ENCODE measurements at places on chromosomes 7 and 10. TPM values are rescaled to one million over a fixed set of nuclear protein-coding genes. Genes with fewer than 3 reads are reported as not detected.

OR2A5 gene
- polyA plus RNA-seq, result not detected

RSPH10B2 gene
- 0.78 TPM for polyA plus RNA-seq

TACC2 gene
- polyA plus RNA-seq, result 122 TPM

NKX6-2 gene
- 2.6 TPM for polyA plus RNA-seq

PNLIPRP1 gene
- not detected for polyA plus RNA-seq

TWNK gene
- 9.3 TPM for polyA plus RNA-seq

GDF2 gene
- not detected for polyA plus RNA-seq

CALML5 gene
- not detected for polyA plus RNA-seq

SYNPO2L gene
- polyA plus RNA-seq, result 260 TPM

FAM25A gene
- polyA plus RNA-seq, result not detected

FAM25C gene
- polyA plus RNA-seq, result not detected

ASB4 gene
- 32.5 TPM for polyA plus RNA-seq

STK17A gene
- 27.8 TPM for polyA plus RNA-seq

LIPF gene
- polyA plus RNA-seq, result not detected

MPP7 gene
- polyA plus RNA-seq, result 3.6 TPM

MACROH2A2 gene
- 21.2 TPM for polyA plus RNA-seq

EGFR gene
- 20.1 TPM for polyA plus RNA-seq

CALHM2 gene
- polyA plus RNA-seq, result 14.4 TPM

ANKRD61 gene
- 1.0 TPM for polyA plus RNA-seq

MMRN2 gene
- 18.5 TPM for polyA plus RNA-seq

TUBB8 gene
- polyA plus RNA-seq, result not detected

SMKR1 gene
- polyA plus RNA-seq, result 0.14 TPM

ZNHIT1 gene
- polyA plus RNA-seq, result 46.5 TPM

VWDE gene
- 1.6 TPM for polyA plus RNA-seq

C10orf95 gene
- not detected for polyA plus RNA-seq

SCIN gene
- polyA plus RNA-seq, result 0.34 TPM

MAGI2 gene
- polyA plus RNA-seq, result 3.7 TPM

OR9A2 gene
- polyA plus RNA-seq, result not detected

AKR1C4 gene
- polyA plus RNA-seq, result not detected

CAV1 gene
- 162 TPM for polyA plus RNA-seq

PPP1R3C gene
- 161 TPM for polyA plus RNA-seq

NPSR1 gene
- 0.38 TPM for polyA plus RNA-seq

SPDYE2B gene
- polyA plus RNA-seq, result 2.7 TPM

WNT8B gene
- 0.10 TPM for polyA plus RNA-seq

ELMO1 gene
- polyA plus RNA-seq, result 24.5 TPM

IFIT1B gene
- polyA plus RNA-seq, result 0.53 TPM

MUC3A gene
- polyA plus RNA-seq, result 0.10 TPM

TMEM236 gene
- 0.46 TPM for polyA plus RNA-seq

HUS1 gene
- 18.7 TPM for polyA plus RNA-seq

COBL gene
- polyA plus RNA-seq, result 117 TPM

OR2A12 gene
- 0.09 TPM for polyA plus RNA-seq

TRA2A gene
- polyA plus RNA-seq, result 125 TPM

CRYGN gene
- not detected for polyA plus RNA-seq

SORCS3 gene
- not detected for polyA plus RNA-seq

ZNF37A gene
- 8.9 TPM for polyA plus RNA-seq

AGR2 gene
- polyA plus RNA-seq, result 14.2 TPM
